ENCODE measurements at places on chromosomes 7 and 10.
A peak's percentile ranks its signal among the peaks of the same experiment; 100 is the strongest.

DNA sequence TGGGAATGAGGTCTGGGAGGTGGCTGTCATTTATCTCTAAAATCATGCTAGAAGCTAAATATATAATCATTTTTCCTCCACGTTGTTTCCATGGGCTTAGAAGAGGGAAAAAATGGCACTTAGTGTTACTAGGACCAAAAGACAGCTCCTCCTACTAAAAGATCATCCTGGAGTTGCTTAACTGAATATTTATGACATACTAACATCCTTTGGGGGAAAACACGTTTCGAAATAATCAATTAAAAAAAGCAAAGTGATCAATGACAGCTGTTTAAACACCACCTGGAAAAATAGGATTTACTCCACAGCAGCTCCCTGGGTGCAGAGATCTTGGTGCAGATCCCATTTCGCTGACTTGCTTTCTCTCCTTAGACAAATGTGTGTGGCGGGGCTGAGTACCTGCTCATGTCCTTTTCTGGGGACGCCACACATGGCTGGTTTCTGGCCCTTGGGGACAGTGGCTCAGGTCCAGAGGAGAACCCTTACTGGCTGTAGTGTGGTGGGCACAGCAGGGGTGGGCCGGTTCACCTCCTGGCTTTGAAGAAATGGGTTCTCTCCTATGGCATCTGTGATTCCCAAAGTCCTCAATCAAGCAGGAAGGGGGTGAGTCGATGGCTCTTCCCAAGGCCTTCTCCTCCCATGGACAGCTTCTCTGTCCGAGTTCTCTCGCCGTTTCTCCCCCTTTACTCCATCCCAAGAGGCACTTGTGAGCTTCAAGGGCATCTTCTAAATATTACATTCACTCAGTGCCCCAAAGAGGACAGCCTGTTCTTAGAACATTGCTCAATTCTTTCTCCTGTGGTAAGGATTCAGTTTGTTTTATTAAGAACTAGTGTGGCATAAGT, 156.4 kb upstream of the KLF14 start:
- peaks cover 5% of the 10 kb centered on the region for H3K36me3 ChIP-seq
- no peaks in the 10 kb centered on the region for H3K27me3 ChIP-seq
- DNase-seq, result no peak
- peaks cover 7% of the 10 kb centered on the region for H3K4me1 ChIP-seq
- H3K4me3 ChIP-seq, result no peak overlapping the region

DNA sequence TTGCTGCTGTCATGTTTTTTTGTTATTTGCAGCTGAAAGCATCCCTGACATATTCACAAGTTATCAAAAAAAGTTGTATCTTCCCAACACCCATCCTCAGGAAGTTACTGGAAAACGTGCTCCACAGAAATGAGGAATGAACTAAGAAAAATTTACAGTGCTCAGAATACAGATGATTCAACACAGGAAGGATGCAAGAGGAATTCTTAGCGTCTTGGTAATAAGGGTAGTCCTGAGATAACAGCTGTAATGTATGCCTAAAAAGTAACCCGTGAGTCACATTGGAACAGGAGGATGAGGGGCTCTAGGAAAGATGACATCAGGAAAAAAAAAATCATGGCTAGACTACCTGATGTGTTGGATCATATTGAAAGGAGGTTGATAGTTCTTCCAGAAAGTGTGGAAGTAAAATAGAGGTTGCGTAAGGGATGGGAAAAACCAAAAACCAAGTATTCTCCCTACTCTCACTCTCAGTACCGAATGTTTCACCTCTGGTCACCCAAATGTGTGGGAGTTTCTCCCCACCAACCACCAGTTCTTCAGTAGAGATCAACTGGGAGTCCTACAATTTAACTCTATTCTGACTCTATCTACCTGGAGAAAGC, 3.9 kb downstream of the ADAM12 start:
- H3K27ac ChIP-seq, result no peak overlapping the region
- peaks cover 13% of the 10 kb centered on the region for H3K27me3 ChIP-seq
- peaks cover 14% of the 10 kb centered on the region for H3K4me1 ChIP-seq

- H3K4me3 ChIP-seq, result peak overlapping the region; percentile 98
- no peaks in the 10 kb centered on the region for H3K27me3 ChIP-seq
- peak overlapping the region; percentile 98 for H3K27ac ChIP-seq
- H3K36me3 ChIP-seq, result peaks cover 38% of the 10 kb centered on the region
Observed at GRCh38 chr7:99559175-99559915, 903 bp downstream of the ZNF655 start.

DNA sequence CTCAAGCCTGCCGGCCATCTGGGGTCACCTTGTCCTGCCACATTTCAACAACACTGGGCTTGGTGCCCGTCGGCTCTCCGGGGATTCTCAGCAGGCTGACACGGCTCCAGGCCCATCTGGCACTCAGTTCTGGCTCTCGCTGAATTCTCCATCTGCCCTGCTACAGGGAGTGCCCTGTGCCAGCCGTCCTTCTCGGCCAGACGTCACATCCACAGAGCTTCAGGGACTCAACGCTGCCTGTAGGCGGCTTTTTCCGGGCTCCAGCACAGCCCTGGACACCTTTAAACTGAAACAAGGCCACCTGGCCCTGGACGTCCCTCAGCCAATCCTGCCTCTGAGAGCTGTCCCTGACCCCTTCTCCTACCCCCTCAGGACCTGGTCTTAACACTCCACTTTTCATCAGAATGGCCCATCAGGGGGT, 43.0 kb downstream of the TMEM130 start:
- H3K27me3 ChIP-seq, result no peaks in the 10 kb centered on the region
- H3K27ac ChIP-seq, result no peak overlapping the region
- H3K4me3 ChIP-seq, result no peak overlapping the region

DNA sequence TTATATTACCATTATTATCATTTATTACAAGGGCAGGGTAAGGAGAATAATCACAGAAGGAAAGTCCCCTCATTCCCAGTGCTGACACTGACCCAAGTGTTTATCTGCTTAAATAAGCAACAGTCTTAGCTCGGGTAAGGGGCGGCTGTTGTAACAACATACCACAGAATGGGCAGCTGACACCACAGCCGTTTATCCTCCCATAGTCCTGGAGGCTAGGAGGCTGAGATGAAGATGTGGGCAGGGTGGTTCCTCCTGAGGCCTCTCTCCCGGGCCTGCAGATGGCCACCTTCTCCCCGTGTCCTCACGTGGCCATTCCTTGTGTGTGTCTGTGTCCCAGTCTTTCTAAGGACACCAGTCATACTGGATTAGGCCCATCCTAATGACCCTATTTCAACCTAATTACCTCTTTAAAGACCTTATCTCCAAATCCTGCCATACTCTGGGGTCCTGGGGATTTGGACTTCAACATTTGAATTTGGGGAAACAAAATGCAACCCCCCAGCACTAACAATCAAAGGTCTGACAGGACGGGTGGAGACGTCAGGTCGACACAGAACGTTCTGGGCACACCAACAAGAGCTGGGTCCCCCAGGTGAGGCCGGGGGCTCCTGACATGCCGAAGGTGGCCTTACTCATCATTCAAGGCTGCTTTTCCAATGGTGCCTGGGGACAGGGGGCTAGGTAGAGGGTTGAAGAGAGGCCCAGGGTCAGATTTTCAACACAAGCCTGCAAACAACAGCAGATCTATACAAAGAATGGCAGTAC, 93.5 kb downstream of the TNS3 start:
- H3K36me3 ChIP-seq, result peaks cover 14% of the 10 kb centered on the region
- peaks cover 62% of the 10 kb centered on the region for H3K4me1 ChIP-seq

- no peaks in the 10 kb centered on the region for H3K27me3 ChIP-seq
- H3K36me3 ChIP-seq, result no peaks in the 10 kb centered on the region
- no peak for DNase-seq
- H3K4me3 ChIP-seq, result no peak overlapping the region
- H3K27ac ChIP-seq, result no peak overlapping the region
Observed at GRCh38 chr10:131576341-131577177, 265.0 kb upstream of the TCERG1L start.

GRCh38 chr10:33164060-33164709, 170.3 kb downstream of the NRP1 start:
- no peak overlapping the region for H3K27ac ChIP-seq
- H3K36me3 ChIP-seq, result no peaks in the 10 kb centered on the region
- no peaks in the 10 kb centered on the region for H3K4me1 ChIP-seq
- H3K4me3 ChIP-seq, result no peak overlapping the region

DNA sequence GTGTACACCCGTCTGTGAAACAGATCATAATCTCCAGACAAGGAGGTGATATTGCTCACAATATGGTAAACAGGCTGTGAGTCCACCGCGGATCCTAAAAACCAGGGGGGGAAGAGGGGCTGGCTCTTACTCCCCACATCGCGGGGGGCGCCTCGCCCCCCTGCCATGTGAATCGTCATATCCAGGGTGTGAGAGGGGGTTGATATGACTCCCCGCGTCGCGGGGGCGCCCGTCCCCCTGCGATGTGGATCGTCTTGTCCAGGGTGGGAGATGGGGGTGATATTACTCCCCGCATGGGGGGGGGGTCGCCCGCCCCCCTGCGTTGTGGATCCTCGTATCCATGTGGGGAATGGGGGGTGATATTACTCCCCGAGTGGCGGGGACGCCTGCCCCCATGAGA, 30.9 kb downstream of the OCM2 start:
- H3K4me3 ChIP-seq, result no peak overlapping the region
- DNase-seq, result no peak
- H3K27me3 ChIP-seq, result no peaks in the 10 kb centered on the region
- H3K27ac ChIP-seq, result no peak overlapping the region
- H3K4me1 ChIP-seq, result no peaks in the 10 kb centered on the region

DNA sequence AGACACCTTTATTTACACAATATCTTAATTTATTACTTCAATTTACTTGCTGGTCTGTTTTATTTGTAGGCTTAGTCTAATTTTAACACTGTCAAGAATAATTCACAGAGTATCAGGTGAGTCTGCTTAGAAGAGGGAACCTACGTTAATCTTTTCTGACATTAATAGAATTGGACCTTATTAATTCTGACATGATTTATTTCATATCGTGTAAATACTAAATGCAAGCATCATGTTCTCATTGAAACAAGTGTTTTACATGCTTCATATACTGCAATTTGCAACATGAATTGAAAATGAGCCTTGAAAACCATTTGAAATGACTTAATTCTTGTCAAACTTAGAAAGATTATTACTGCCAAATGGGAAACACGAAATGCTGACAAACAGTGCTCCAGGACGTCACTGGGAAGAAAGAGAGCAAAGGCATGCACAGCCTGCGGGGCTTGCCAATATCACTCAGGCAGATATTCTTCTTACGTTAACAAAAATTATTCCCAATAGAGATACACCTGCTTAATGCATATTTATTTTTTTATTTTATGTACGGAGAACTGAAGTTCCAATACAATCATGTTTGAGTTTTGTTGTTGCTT, 282.0 kb upstream of the AKR1E2 start:
- H3K4me3 ChIP-seq, result no peak overlapping the region
- no peak overlapping the region for H3K27ac ChIP-seq
- H3K27me3 ChIP-seq, result no peaks in the 10 kb centered on the region
- no peaks in the 10 kb centered on the region for H3K36me3 ChIP-seq

GRCh38 chr10:76550806-76551205, 1086.8 kb downstream of the KCNMA1 start:
- H3K36me3 ChIP-seq, result no peaks in the 10 kb centered on the region
- no peak for DNase-seq
- H3K4me3 ChIP-seq, result no peak overlapping the region
- peaks cover 26% of the 10 kb centered on the region for H3K4me1 ChIP-seq

DNA sequence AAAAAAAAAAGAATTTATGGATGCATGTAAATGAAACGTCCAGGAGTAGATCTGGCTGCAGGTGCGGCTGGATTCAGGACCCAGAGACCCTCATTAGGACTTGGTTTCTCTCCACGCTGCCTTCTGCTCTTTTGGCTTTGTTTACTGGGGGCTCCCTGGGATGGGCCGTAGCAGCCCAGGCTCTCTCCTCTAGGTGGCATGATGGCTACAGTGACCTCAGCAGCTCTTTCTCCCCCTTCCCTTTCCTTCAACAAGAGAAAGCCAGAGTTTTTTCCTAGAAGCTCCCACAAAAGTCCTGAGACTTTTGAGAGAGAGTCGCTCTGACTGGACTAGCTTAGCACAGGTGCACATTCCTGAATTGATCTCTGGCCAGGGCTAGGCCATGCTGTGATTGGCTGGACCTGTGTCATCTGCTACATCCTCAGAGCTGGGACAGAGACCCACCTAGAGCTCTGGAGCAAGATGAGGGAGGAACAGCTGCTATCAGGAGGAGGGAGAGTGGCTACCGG, 67.8 kb upstream of the PDCD4 start:
- no peaks in the 10 kb centered on the region for H3K36me3 ChIP-seq
- DNase-seq, result no peak
- H3K4me1 ChIP-seq, result peaks cover 5% of the 10 kb centered on the region
- no peak overlapping the region for H3K4me3 ChIP-seq
- no peaks in the 10 kb centered on the region for H3K27me3 ChIP-seq
- no peak overlapping the region for H3K27ac ChIP-seq

- H3K27ac ChIP-seq, result no peak overlapping the region
- H3K27me3 ChIP-seq, result no peaks in the 10 kb centered on the region
- peak; percentile 46 for DNase-seq
- H3K36me3 ChIP-seq, result no peaks in the 10 kb centered on the region
Observed at GRCh38 chr10:45180946-45181875, 134.2 kb downstream of the OR13A1 start.

- H3K27me3 ChIP-seq, result no peaks in the 10 kb centered on the region
- no peaks in the 10 kb centered on the region for H3K36me3 ChIP-seq
- no peaks in the 10 kb centered on the region for H3K4me1 ChIP-seq
- DNase-seq, result no peak
- H3K4me3 ChIP-seq, result no peak overlapping the region
- no peak overlapping the region for H3K27ac ChIP-seq
Observed at GRCh38 chr7:106504645-106505044, 156.3 kb downstream of the CCDC71L start.

DNA sequence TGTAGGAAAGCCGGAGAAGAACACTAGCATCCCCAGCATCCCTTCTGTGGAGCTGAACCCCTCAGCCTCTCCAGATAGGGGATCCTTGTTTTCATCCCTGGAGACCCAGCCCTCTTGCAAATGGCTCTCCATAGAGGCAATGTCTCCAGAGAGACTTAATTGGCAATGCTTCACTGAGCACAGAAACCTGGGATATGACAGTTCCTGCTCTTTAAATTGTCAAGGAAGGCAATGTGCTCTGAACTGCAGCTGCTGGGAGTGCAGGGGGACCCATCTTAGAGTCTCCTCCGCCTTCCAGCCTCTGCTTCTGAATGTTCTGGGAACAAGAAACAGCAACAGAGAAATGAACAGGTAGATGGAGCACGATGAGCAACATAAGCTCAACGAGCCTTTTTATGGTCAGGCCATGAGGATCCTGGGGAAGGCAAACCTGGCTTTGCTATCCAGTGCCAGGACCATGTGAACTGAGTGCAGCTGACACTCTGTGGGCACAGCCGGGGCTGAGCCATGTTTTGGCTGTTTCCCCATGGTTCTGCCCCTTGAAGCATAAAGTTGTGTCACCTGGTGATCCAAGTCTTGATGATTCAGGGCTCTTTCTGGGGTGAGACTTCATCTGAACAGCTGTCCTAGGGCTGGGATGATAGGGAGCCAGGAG, 481.0 kb downstream of the PLXNA4 start:
- H3K4me3 ChIP-seq, result no peak overlapping the region
- H3K36me3 ChIP-seq, result no peaks in the 10 kb centered on the region
- H3K27ac ChIP-seq, result no peak overlapping the region
- H3K4me1 ChIP-seq, result no peaks in the 10 kb centered on the region
- no peaks in the 10 kb centered on the region for H3K27me3 ChIP-seq

GRCh38 chr7:37096341-37096740, 352.3 kb downstream of the ELMO1 start:
- H3K4me1 ChIP-seq, result peaks cover 3% of the 10 kb centered on the region
- DNase-seq, result no peak
- H3K4me3 ChIP-seq, result no peak overlapping the region
- H3K36me3 ChIP-seq, result no peaks in the 10 kb centered on the region

GRCh38 chr7:75762350-75762917, 9.6 kb downstream of the CCL26 start:
- DNase-seq, result peak; percentile 65
- H3K27ac ChIP-seq, result no peak overlapping the region
- H3K4me1 ChIP-seq, result no peaks in the 10 kb centered on the region
- H3K4me3 ChIP-seq, result no peak overlapping the region
- no peaks in the 10 kb centered on the region for H3K27me3 ChIP-seq
